Lower lobe of right lung (tissue), 2 donors: ENCODE measurements at places on chromosomes 1 and 21. TPM values are rescaled to one million over a fixed set of nuclear protein-coding genes. Genes with fewer than 3 reads are reported as not detected.

DNA sequence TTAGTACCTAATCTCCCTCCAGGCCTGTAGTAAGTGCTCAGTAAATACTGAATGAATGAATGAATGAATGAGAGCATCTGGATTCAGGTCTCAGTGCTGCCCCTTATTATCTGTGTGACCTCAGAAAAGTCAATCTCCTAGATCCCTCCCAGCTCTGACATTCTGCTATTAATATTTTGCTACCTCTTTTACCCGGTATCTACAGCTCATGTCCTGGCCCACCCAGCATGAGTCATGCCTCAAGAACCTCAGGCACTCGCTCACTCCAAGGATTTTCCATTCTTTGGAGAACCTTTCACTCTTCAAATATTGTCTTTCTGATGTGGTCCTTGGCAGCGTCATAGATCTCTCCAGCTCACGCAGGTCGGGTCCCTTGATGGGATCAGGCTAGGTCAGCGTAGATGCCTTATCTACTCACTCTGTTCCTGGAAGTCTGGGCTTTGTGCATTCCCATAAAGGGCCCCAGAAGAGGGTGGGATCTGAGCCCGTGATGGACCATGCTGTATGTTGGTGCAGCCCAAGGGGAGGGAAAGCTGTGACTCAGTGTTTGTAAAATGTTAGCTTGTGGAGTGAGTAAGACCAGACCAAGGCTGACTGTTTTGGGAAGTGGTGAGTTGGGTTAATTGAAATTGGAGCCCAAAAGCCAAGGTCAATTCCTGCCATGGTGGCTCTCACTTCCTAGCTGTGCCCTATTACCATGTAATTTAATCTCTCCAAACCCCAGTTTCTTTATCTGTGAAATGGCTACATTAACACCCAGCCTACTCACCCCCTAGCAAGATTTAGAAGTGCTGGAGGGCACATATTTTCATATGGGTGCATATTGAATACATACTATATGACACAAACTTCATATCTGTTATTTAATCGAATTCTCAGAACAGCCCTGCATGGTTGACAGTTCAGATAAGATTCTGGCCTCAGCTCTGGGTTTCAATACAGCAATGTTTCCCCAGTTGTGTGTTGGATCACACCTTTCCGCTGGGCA is 214.1 kb upstream of the USP24 start:
- peak; percentile 60 for DNase-seq
- H3K4me3 ChIP-seq = no peak overlapping the region
- H3K27ac ChIP-seq = peak overlapping the region; percentile 67
- no peaks in the 10 kb centered on the region for H3K36me3 ChIP-seq

DNA sequence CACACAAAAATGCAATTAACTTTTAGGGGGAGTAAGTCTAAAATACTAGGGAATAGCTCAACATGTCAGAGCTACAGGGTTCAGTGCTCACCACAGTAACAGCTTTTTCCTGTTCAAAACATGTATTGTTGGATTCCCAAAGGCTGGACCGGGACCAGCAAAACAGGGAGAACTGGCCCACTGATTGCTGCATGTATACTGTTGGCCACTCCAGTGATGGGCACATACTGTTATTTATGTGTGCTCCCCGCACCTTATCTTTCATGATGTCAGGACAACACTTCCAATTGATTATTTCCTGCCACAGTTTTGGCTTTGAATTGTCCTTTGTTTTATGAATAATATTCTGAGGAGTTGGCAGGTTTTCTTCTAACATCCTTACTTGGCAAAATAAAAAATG is 50.7 kb downstream of the HMGB4 start:
- no peaks in the 10 kb centered on the region for H3K4me1 ChIP-seq
- DNase-seq = no peak
- no peaks in the 10 kb centered on the region for H3K27me3 ChIP-seq
- H3K36me3 ChIP-seq = no peaks in the 10 kb centered on the region
- no peak overlapping the region for H3K27ac ChIP-seq

- no peak overlapping the region for H3K4me3 ChIP-seq
- H3K4me1 ChIP-seq = peaks cover 11% of the 10 kb centered on the region
- H3K27ac ChIP-seq = no peak overlapping the region
- no peak for DNase-seq
These were observed 6.9 kb upstream of the ZMYM4 start for GRCh38 chr1:35261412-35262120.

DNA sequence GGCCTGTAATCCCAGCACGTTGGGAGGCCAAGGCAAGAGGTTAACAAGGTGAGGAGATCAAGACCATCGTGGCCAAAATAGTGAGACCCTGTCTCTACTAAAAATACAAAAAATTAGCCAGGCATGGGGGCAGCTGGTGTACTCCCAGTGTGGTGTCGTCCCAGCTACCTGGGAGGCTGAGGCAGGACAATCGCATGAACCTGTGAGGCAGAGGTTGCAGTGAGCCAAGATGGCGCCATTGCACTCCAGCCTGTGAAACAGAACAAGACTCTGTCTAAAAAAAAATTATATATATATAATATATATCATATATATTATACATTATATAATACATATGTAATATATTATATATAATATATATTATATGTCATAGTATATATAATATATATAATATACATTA is 249.2 kb upstream of the TPTE start:
- no peaks in the 10 kb centered on the region for H3K4me1 ChIP-seq
- no peaks in the 10 kb centered on the region for H3K36me3 ChIP-seq
- no peak overlapping the region for H3K4me3 ChIP-seq
- H3K27me3 ChIP-seq = no peaks in the 10 kb centered on the region
- peak; percentile 11 for DNase-seq

DNA sequence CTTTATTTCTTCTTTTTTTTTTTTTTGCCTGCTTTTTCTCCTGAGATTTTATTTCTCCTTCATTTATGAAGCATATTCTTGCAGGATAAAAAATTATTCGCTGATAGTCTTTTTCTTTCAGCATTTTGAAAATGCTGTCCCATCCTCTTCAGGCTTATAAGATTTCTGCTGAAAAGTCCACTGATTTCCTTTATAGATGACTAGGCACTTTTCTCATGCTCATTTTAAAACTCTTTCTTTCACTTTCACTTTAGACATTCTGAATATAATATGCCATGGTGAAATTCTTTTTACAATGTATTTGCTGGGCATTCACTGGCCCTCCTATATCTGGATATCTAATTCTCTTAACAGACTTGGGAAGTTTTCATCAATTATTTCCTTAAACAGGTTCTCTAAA is 25.5 kb upstream of the GTF2B start:
- no peaks in the 10 kb centered on the region for H3K27me3 ChIP-seq
- DNase-seq = no peak
- peaks cover 14% of the 10 kb centered on the region for H3K36me3 ChIP-seq
- no peak overlapping the region for H3K4me3 ChIP-seq
- H3K4me1 ChIP-seq = no peaks in the 10 kb centered on the region

DNA sequence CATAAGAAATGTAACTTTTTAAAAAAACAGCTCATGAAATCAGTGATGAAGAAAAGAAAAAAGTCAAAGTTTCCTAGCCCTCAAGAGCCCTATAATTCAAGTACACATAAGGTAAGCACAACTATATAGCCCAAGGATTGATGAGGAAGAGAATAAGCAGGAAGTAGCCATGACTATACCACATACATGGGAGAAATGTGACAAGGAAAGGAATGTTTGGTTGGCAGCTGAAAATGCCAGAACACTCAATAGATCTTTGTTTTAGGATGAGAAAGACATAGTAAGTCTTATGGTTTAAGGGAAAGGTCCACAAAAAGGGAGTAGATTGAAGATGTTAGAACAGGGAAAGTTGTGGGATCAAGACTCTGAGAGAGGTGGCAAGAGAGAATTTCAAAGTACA is 5.7 kb downstream of the DOCK7 start:
- no peak overlapping the region for H3K27ac ChIP-seq
- peaks cover 20% of the 10 kb centered on the region for H3K4me1 ChIP-seq
- no peaks in the 10 kb centered on the region for H3K27me3 ChIP-seq
- H3K36me3 ChIP-seq = no peaks in the 10 kb centered on the region

DNA sequence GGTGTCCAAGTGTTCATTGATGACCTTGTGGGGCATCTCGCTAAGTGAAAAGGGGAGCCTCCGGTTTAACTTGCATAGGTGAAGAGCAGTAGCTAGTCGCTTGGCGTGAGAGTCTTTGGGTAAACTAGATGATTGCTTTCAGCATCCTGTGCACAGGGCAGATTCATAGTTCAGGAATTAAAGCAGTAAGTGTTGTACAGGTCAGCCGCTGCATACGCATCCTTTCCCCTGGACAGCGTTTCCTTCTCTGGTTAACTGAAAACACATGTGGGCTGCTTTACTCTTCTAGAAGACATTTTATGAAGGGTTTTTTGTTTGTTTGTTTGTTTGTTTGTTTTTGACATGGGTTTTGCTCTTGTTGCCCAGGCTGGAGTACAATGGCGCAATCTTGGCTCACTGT is 12.1 kb downstream of the NDUFV3 start:
- no peak overlapping the region for H3K27ac ChIP-seq
- H3K4me1 ChIP-seq = no peaks in the 10 kb centered on the region
- no peaks in the 10 kb centered on the region for H3K27me3 ChIP-seq
- peaks cover 100% of the 10 kb centered on the region for H3K36me3 ChIP-seq
- DNase-seq = no peak

GRCh38 chr1:235784950-235785349 is 81.8 kb downstream of the LYST start:
- no peak for DNase-seq
- no peak overlapping the region for H3K4me3 ChIP-seq
- H3K27ac ChIP-seq = no peak overlapping the region
- no peaks in the 10 kb centered on the region for H3K4me1 ChIP-seq
- H3K27me3 ChIP-seq = no peaks in the 10 kb centered on the region

DNA sequence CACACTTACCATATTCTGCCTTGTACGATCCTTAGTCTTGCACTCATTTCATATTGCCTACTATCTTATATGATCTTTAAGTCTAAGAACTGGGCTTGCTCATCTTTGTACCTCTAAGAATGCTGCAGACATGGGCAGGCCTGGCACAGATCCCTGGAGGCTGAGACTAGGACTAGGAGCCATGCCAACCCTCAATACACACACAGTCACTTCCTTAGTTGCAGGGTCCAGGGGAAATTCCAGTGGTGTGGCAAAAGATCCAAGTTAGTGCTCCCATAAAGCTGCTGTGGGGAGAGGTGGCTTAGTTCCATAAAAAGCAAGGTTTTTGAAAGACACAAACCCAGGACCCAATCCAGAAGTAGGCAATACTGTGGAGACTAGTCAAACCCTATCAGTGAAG is 59.9 kb downstream of the CYYR1 start:
- H3K4me3 ChIP-seq = no peak overlapping the region
- H3K36me3 ChIP-seq = no peaks in the 10 kb centered on the region
- no peaks in the 10 kb centered on the region for H3K27me3 ChIP-seq
- H3K4me1 ChIP-seq = no peaks in the 10 kb centered on the region
- DNase-seq = no peak

- H3K4me1 ChIP-seq = no peaks in the 10 kb centered on the region
- no peak for DNase-seq
- no peak overlapping the region for H3K27ac ChIP-seq
- peaks cover 11% of the 10 kb centered on the region for H3K27me3 ChIP-seq
These were observed 5.1 kb downstream of the LRRN2 start for GRCh38 chr1:204680461-204680860.

- H3K27me3 ChIP-seq = no peaks in the 10 kb centered on the region
- H3K36me3 ChIP-seq = no peaks in the 10 kb centered on the region
- H3K4me3 ChIP-seq = no peak overlapping the region
- DNase-seq = no peak
These were observed 29.7 kb downstream of the NTMT2 start for GRCh38 chr1:170175484-170175883.

DNA sequence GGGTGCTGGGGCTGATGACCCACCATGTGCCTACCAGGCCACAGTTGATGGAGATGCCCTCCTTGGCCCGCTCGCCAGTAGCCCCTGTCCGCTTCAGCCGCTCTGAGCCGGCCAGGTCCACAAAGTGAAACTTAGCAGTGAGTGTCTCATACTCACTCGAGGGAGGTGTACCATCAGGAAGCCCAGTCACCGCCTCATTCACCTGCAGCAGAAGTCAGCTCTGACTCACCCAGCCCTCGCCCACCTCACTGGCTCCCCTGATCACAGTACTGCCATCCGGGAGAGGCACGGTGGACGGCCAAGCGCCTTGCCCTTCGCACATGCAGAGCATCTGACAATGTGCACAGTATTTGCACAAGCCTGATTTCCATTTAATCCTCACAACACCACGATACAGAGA is 18.8 kb downstream of the KIF21B start:
- H3K27me3 ChIP-seq = no peaks in the 10 kb centered on the region
- H3K4me3 ChIP-seq = no peak overlapping the region
- no peak overlapping the region for H3K27ac ChIP-seq
- no peak for DNase-seq
- no peaks in the 10 kb centered on the region for H3K4me1 ChIP-seq

DNA sequence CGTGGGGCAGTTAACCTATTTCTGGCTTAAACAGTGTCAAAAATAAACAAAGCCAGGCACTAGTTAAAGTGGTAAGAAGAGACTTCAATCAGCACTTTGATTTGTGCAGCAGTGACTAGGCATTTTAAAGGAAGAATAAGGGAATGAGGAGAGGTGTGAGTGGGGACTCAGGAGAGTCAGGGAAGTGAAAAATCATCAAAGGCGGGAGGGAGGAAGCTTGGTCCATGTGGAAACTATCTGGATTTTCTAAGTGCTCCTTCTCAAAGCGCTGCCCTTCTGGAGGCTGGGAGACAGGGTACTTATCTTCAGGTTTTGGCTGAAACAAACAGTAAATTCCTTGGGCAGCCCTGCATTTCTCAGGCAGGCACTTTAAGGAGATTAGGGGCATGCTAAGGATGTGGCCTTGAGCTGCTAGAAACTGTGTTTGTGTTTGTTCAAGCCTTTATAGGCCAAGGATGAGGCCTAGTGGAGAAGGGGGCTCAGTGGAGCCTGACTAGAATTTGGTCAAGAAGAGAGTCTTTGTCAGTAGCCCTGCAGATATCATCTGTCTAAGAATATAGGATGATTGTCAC is 486.5 kb downstream of the SIPA1L2 start:
- no peak for DNase-seq
- peaks cover 11% of the 10 kb centered on the region for H3K4me1 ChIP-seq
- no peaks in the 10 kb centered on the region for H3K36me3 ChIP-seq
- H3K27ac ChIP-seq = no peak overlapping the region

GRCh38 chr1:12617511-12617900 is 504 bp downstream of the DHRS3 start:
- no peaks in the 10 kb centered on the region for H3K27me3 ChIP-seq
- H3K4me3 ChIP-seq = peak overlapping the region; percentile 85
- no peak for DNase-seq
- peaks cover 70% of the 10 kb centered on the region for H3K4me1 ChIP-seq
- H3K36me3 ChIP-seq = peaks cover 12% of the 10 kb centered on the region

- no peak for DNase-seq
- H3K27ac ChIP-seq = no peak overlapping the region
- H3K27me3 ChIP-seq = no peaks in the 10 kb centered on the region
- H3K4me1 ChIP-seq = peaks cover 5% of the 10 kb centered on the region
These were observed 17.1 kb upstream of the OBSCN start for GRCh38 chr1:228190778-228191177.

Gene HTR1D
- total RNA-seq = 1.1 TPM

Gene TMOD4
- total RNA-seq = 2.1 TPM

Gene RNF2
- total RNA-seq = 17.0 TPM

Gene RPF1
- total RNA-seq = 31.1 TPM

Gene NR1I3
- total RNA-seq = not detected

Gene LRRC71
- total RNA-seq = 5.3 TPM

Gene LAMC2
- total RNA-seq = 24.9 TPM
